ENCODE measurements at places on chromosomes 7 and 10.
A peak's percentile ranks its signal among the peaks of the same experiment; 100 is the strongest.

DNA sequence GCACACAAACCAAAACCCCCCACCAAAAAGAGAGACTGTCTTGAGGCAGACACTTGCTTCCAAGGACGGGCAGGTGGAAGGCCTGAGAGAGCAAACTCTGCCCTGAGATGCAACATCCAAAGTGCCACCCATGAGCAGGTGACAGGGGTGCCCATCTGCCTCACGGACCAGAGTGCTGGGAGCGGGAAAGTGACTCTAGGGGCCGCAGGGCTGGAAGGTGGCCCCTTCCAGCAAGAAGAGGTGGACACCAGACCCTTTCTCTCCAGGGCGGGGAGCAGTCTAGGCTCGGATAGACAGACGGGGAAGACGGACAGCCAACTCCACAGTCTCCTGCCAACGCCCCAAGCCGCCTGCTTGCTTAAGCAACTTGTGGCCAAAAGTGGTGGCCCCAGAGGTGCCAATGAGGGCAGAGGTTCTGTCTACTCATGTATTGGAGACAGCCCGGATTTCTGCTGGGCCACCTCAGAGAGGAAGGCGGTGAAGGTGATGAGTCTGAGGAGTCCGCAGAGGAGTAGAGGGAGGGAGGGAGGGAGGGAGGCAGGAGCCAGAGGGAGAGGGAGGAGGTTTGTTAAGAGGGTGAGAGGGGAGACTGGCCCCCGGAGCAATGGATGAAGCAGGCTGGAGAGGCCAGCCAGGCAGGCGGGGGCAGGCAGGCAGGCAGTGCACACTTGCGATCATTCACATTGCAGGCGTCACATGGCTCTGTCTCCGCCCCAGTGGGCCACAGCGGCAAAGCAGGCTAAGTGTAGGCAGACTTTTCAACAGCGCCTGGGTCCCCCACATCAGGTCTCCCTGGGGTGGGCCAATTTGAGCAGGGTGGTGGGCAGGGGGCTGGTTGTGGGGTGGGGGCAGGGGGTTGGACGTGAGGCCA lies 65.6 kb downstream of the SLC29A4 start:
- no peaks in the 10 kb centered on the region for H3K27me3 ChIP-seq
- no peak for DNase-seq
- no peak overlapping the region for H3K4me3 ChIP-seq
- H3K27ac ChIP-seq = no peak overlapping the region

DNA sequence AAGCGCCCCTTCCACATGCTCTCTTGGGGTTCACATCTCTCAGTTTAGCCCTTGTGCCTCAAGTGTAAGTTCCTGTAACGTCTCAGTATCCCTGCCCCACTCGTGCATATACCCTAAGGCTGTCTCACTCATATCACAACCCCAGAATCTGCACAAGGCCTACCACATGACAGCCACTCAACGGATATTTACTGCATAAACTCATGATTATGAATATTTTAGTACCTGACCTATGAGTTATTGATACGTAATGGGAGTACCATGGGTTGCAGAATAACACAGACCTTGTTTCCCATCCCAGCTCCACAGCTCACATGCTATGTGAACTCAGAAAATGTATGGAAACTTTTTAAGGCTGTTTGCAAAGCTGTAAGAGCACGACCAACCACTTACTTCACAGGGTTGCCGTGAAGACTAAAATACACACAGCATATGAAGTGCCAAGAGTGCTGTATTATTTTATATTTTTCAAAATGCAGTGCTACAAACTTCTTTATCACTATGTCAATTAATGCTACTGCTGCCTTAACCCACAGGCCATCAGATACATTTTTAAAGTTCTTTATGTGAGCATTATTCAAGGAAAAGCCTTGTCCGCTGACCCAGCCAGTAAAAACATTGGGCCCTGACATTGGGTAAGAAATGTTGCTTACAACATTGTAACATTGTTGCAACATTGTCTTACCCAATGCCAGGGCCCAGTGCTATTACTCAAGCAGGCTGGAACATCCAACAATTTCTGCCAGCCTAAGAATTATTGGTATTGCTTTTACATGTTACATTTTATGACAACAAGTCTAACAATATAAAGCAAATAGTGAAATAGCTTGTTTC lies 97.2 kb downstream of the JAZF1 start:
- H3K27ac ChIP-seq = no peak overlapping the region
- H3K4me1 ChIP-seq = peaks cover 2% of the 10 kb centered on the region
- no peak overlapping the region for H3K4me3 ChIP-seq
- DNase-seq = peak; percentile 88
- H3K36me3 ChIP-seq = no peaks in the 10 kb centered on the region

DNA sequence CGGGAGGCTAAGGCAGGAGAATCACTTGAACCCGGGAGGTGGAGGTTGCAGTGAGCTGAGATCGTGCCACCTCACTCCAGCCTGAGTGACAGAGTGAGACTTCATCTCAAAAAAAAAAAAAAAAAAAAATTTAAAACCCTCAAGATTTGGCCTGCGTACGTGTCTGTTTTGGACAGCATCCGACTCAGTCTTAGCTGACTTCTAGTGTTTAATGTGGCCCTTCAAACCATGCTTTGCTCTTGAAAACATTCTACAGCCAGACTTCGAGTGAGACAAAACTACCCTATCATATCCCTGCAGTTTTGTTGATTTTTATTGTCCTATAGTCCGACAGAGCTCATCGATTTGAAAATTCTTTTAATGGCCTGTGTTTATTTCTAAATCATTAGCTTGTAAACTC lies 227.1 kb upstream of the SH2B2 start:
- H3K4me1 ChIP-seq = no peaks in the 10 kb centered on the region
- H3K27me3 ChIP-seq = no peaks in the 10 kb centered on the region
- H3K36me3 ChIP-seq = no peaks in the 10 kb centered on the region

GRCh38 chr7:137081321-137082093 lies 213.1 kb downstream of the CHRM2 start:
- no peaks in the 10 kb centered on the region for H3K36me3 ChIP-seq
- no peaks in the 10 kb centered on the region for H3K27me3 ChIP-seq
- no peak overlapping the region for H3K27ac ChIP-seq
- H3K4me1 ChIP-seq = peaks cover 13% of the 10 kb centered on the region
- H3K4me3 ChIP-seq = no peak overlapping the region
- peak; percentile 98 for DNase-seq

- no peaks in the 10 kb centered on the region for H3K36me3 ChIP-seq
- no peaks in the 10 kb centered on the region for H3K4me1 ChIP-seq
- H3K4me3 ChIP-seq = no peak overlapping the region
- no peak for DNase-seq
These were observed 9.0 kb upstream of the EBF3 start for GRCh38 chr10:129972966-129973673.

GRCh38 chr7:98078197-98078870 lies 28.3 kb upstream of the LMTK2 start:
- H3K36me3 ChIP-seq = no peaks in the 10 kb centered on the region
- no peak for DNase-seq
- no peaks in the 10 kb centered on the region for H3K27me3 ChIP-seq

DNA sequence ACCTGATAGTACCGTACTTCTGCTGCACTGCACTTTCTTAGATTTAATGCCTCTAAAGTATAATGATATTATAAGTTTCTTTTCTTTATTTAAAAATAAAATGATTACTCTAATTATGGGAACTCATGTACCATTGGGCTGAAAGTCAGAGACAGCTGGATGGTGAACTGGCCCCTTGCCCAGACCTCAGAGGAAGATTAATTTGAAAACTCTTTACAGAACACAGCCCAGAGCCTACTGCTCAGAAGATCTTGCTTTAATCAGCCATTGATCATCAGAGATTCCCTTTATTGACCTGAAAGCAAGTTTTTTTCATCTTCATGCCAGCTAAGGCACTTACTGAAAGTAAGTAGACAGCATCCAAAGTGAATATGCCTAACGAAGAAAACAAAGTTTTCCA lies 341.7 kb downstream of the GFRA1 start:
- DNase-seq = no peak
- H3K36me3 ChIP-seq = no peaks in the 10 kb centered on the region
- no peak overlapping the region for H3K4me3 ChIP-seq
- H3K27ac ChIP-seq = no peak overlapping the region
- H3K4me1 ChIP-seq = no peaks in the 10 kb centered on the region

- H3K27me3 ChIP-seq = no peaks in the 10 kb centered on the region
- H3K4me1 ChIP-seq = peaks cover 21% of the 10 kb centered on the region
- H3K27ac ChIP-seq = no peak overlapping the region
- no peak overlapping the region for H3K4me3 ChIP-seq
- no peak for DNase-seq
These were observed 9.2 kb downstream of the CPA2 start for GRCh38 chr7:130275826-130276297.

- H3K27me3 ChIP-seq = no peaks in the 10 kb centered on the region
- no peak overlapping the region for H3K27ac ChIP-seq
- H3K4me3 ChIP-seq = no peak overlapping the region
- no peak for DNase-seq
These were observed 24.3 kb upstream of the PDZD8 start for GRCh38 chr10:117399341-117400196.

DNA sequence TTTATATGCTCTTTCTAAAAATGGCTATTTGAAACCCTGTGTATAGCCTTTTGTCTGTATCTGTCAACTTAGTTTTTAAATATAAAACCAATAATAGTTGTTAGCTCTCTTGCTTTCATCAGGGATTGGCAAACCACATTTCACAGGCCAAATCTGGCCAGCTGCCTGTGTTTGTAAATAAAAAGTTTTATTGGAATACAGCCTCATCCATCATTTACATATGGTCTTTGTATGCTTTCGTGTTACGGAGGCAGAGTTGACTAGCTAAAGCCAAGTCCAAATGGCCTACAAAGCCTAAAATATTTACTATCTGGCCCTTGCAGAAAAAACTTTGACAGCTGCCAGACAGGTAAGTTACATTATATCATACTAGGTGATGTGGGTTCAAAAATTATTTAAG lies 235.0 kb downstream of the BICC1 start:
- no peak overlapping the region for H3K4me3 ChIP-seq
- no peaks in the 10 kb centered on the region for H3K4me1 ChIP-seq
- DNase-seq = peak; percentile 47
- no peak overlapping the region for H3K27ac ChIP-seq
- H3K36me3 ChIP-seq = no peaks in the 10 kb centered on the region

GRCh38 chr10:63157845-63158624 lies 24.9 kb downstream of the NRBF2 start:
- H3K36me3 ChIP-seq = peaks cover 1% of the 10 kb centered on the region
- DNase-seq = peak; percentile 95
- no peaks in the 10 kb centered on the region for H3K27me3 ChIP-seq
- H3K4me3 ChIP-seq = no peak overlapping the region
- H3K27ac ChIP-seq = no peak overlapping the region
- H3K4me1 ChIP-seq = no peaks in the 10 kb centered on the region

DNA sequence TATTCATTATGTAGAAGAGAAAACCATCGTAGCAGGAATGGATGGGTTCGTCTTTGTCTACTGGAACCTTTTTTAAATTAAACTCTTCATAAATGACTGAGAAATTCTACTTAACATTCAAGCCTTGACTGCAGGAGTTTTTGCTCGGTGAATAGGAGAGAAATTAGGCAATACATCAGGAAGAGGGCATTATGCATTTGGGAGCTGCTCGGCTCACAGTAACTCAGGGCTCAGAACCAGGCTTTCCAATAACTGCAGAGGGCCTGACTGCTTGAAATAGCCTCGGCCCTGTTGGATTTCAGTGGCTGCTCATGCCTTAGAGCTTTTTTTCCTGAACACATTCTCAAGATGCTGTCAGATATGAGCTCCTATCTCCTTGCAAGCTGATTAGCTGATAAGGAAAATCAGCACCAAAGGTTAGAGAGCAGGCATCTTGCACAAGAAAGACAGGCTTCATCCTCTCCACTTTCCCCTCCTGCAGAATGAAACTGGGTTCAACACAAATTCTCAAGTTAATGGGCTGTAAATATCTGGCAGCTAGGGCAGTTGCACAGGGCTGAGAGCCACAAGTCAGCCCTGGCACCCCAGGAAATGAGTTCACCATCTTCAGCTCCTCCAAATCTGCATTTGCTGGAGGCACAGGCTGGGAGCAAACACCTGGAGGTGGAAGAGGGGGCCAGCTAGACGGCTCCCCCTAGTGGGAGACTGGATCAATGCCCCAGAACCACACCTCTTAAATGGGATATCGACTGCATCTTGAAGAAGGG lies 24.3 kb downstream of the TECTB start:
- H3K27me3 ChIP-seq = no peaks in the 10 kb centered on the region
- no peak overlapping the region for H3K27ac ChIP-seq
